ENCODE measurements at places on chromosomes 4 and X. TPM values are rescaled to one million over a fixed set of nuclear protein-coding genes. Genes with fewer than 3 reads are reported as not detected.

Gene TEX11
- not detected for total RNA-seq

Gene ACE2
- 0.06 TPM for total RNA-seq

GRCh38 chr4:186724864-186725468 is 1.3 kb upstream of the FAT1 start:
- no peak for DNase-seq

DNA sequence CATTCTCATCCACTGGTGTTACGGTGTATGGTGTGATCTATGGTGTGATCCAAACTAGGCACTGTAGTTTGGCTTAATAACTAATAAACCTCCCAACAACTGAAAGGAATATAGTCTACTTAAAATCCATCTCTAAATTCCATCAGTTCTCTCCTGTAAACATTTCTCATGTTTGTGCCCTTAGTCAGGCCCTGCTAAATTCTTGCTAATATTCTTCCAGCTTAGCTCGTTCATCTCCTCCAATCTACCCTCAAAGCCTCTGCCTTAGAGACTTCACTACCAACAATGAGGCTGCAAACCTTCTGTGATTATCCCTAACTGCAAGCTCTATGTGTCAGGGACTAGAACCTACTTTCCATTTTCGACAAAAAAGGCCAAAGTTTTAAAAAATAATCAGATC is 28.1 kb downstream of the ZAR1 start:
- no peak for DNase-seq

Gene GPC4
- total RNA-seq = 14.2 TPM

Gene ABLIM2
- not detected for total RNA-seq

DNA sequence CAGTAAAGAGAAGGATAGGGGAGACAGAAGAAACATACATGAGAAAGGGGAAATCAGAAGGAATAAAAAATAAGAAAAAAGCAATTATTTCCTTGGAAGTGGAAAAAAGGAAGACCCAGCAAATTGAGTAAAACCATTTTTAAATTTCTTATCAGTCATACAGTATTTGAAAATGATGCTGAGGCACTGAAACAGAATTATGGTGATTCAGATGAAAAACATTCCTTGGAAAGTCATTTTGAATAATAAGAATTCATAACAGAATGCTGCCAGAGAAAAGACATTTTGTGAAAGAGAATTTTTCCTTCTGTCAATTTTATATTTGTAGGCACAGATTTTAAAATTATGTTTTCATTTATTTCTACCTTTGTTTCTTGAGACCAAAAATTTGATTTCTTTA is 895.5 kb upstream of the EPHA5 start:
- DNase-seq = no peak

DNA sequence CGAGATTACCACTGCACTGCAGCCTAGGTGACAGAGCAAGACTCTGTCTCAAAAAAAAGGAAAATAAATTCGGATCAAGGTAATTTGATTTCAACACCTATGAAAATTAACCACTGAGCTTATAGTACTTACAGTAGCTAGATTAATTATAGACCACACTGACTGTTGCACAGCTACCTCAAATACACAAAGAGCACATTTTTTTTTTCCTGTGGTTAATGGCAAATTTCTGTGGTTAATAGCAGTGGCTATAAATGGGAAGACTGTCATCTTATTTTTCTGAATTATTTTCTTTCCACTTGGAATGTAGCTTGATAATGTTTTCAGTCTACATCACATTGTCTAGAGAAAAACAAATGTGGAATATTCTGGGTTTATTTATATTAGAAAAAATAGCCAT is 1661.6 kb upstream of the PCDH7 start:
- no peak for DNase-seq

DNA sequence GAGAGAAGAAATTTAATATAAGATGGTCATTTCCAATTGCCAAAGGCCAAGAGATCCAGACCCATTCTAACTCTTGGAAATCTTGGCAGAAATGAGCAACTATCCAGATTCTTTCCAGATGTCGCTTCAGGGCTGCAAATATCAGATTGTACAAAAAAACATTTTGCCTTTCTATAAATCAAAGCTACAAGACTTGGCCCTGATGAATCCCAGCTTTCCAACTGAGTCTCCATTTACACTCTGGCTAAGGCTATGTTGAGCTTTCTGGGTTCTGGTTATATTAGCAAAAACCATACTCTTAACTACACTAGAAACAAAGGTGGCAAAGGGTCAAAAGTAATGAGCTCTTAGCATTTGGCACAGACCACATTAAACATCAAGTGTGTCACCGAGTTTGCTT is 345.8 kb downstream of the OPHN1 start:
- DNase-seq = no peak

GRCh38 chr4:626201-627091 is 1.1 kb downstream of the PDE6B start:
- DNase-seq = no peak

Gene RIPPLY1
- total RNA-seq = not detected

DNA sequence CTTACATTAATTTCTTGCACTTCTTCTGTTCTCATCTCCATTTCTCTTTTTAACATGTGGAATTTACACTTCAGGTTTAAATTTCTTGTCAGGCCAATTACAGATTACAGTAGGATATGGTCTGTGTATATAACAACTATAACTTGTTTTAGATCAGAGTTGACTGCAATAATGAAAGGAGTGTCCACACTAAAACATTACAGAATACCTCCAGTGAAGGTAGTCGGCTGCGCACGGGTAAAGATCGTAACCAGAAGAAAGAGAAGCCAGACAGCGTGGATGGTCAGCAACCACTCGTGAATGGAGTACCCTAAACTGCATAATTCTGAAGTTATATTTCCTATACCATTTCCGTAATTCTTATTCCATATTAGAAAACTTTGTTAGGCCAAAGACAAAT is 32.6 kb upstream of the FMR1NB start:
- DNase-seq = no peak

Gene SPANXB1
- total RNA-seq = 0.65 TPM

DNA sequence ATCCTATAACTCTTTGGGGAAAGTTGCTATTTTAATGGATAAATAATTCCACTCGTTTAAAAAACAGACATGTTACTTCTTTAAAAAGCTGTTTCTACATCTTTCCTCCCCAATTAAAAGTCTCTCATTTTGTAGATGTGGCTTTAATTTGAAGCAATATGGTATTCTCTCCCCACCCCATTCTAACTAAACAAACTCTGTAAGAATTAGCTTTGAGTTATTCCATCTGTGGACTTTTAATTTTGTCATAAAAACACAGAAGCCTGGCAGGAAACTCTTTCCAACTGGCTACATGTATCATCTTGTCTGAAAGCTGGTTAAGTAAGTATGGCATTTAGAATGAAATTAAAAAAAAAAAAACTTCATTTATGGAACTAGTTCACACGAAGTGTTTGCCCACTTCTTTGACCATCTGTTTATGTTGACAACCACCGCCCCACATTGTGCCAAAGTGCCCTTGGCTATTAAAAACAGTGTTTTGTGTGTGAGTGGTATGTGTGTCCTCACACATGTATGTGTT is 140.3 kb downstream of the NAA11 start:
- no peak for DNase-seq

GRCh38 chr4:55303760-55304165 is 42.3 kb upstream of the SRD5A3 start:
- DNase-seq = no peak

GRCh38 chr4:71558248-71558647 is 219.4 kb downstream of the SLC4A4 start:
- DNase-seq = no peak

DNA sequence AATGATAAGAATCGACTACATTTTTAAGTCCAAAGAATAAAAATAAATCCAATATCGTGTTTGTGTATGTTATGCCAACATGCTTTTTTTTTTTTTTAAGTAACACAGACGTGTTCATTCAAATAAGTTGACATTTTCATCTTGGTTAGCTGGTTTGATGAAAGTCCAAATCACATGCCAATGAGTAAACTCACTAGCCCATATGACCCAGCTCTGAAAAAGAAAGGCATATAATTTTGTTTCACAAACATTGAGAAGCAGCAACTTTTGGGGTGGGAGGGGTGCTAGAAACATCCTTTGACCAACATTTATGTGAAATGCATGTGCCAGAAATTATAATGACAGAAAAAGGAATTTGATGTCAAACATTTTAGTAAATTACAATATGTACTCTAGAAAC is 61.6 kb upstream of the SPP1 start:
- no peak for DNase-seq

GRCh38 chr4:100605144-100605543 is 87.3 kb upstream of the EMCN start:
- DNase-seq = no peak

Gene UCP1
- total RNA-seq = not detected

DNA sequence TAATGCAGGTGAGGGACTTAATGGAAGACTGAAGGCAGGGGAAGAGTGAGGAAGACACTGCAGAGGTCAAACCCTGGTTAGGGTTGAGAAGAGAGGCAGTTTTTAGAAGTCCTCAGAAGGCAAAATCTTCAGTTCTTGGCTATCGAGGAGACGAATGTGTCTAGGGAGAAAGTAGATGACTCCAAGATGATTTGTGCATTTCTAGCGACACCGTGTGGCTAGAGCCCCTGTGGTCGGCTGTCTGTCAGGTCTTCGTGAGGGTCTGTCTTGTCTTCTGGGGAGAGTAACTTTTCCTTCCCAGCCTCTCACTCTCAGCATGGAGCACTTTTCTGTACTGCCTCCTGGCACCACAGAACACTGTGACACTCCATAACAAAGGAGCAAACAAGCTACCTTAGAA is 458.1 kb downstream of the STIM2 start:
- no peak for DNase-seq

Gene ASB5
- not detected for total RNA-seq

Gene SORBS2
- 20.3 TPM for total RNA-seq

- no peak for DNase-seq
Measured at GRCh38 chr4:20268028-20268427, 16.3 kb downstream of the SLIT2 start.
